GM12878 (cell line): ENCODE measurements at places on chromosomes 5 and 9. TPM values are rescaled to one million over a fixed set of nuclear protein-coding genes. Genes with fewer than 3 reads are reported as not detected.

The CDC20B gene
- total RNA-seq, result not detected in 2 replicates

The ANKDD1B gene
- total RNA-seq, result 0.66 and 0.87 TPM in 2 replicates

The ZBED3 gene
- total RNA-seq, result 14.1 and 16.9 TPM in 2 replicates

The PAM gene
- 21.3 and 23.0 TPM in 2 replicates for total RNA-seq
